DMS53 (cell line): ENCODE measurements at places on chromosomes 12 and 14.

GRCh38 chr12:45872446-45872845 is 117.9 kb downstream of the SCAF11 start:
- DNase-seq, result no peak

DNA sequence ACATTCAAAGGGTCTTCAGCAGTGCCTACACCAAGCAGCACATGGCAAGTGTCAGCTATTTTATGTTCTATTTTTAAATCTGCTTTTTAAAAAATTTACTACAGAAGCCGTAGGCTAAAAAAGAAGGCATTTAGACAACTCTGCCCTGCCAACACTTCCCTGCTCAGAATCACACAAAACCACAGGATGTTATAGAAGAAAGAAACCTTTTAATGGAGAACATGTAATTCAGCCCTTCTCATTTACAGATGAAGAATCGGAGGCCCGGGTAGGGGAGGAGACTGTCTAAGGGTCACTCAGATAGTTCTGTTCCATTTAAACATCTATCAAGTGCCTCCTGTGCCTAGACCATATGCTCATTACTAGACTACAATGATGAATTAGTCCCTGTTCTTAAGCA is 171.8 kb upstream of the NTF3 start:
- no peak for DNase-seq

- DNase-seq, result no peak
Observed at GRCh38 chr14:77752266-77752665, 8.7 kb downstream of the SNW1 start.

DNA sequence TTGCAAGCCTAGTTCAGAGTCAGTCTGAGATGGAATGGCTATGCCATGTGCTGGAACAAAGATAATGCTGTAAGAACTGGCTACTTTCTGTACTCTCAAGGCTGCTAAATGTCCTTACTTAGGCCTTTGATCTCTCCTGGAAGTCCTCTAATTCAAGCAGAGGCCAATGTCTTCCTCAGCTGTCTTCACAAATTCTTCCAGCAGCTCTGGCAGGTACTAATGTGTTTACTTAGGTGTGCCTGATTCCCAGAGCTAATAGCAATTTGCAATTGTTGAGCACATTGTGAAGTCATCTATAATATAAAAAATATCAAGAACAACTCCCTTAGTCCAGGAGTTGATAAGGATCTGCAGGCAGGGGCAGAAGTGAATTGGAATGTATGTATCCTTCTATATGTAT is 3.8 kb upstream of the MYF5 start:
- DNase-seq, result no peak

DNA sequence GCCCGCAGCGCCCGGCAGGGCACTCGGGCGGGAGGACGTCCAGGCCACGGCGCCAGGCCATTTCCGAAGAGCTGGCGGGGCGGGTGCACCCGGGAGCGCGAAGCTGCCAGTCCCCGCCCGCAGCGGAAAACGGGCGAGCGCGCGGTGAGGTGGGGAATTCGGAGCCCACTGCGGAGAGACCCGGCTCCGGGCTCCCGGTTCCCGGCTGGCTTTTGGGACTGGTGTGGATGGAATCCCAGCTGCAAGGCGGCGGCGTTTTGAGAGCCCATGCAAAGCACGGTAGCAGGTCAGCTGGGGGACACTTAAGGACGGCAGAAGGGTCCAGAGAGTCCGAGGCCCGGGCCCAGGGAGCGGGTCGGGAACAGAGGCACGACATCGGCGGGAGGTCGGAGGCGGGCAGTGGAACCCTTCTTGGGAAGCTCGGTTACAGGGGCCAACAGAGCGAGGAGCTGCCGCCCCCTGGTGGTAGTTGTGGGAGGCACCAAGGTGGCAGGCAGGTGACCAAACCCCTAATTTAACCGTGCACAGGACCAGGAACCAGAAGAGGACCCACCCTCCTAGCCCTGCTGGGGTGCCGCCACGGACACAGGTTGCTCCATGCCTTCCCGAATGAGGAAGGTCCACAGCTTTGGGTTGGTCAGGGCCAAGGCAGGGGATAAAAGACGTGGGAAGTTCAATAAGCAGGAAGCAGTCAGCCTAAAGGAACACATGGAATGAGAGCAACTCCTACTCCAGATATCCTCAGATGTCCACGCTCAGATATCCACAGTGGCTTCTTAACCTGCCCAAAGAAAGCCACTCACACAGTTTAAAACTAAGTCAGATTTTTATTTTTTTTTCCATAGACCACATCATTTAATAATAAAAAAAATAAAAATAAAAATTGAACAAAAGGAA is 685 bp upstream of the CDH24 start:
- no peak for DNase-seq

DNA sequence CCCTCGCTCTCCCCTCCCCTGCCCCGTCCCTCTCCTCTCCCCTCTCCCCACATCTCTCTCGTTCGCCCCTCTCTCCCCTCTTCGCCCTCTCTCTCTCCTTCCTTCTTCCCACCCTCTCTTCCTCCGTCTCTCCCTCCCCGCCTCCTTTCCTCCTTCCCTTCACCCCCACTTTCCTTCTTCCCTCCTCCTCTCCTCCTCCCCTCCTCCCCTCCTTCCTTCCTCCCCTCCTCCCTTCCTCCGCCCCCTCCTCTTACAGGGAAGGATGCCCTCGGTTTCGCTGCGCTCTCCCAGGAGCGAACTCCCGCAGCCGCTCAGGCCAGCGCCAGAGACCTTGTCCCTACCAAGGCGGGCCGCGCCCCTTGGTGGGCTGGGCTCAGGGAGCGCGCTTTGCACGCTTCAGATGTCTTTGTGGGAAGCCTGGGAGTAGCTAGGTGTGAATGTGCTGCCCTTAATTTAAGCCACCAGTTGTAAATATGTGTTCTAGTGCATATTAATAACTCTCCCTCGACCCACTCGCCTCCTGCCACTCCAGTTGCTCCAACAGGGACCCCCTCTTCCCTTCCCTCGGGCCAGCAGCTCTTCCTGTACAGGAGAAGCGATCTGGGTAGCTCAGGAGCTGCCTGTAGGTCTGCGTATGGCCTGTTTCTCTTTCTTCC is 13.3 kb upstream of the MAP3K9 start:
- peak; percentile 59 for DNase-seq

DNA sequence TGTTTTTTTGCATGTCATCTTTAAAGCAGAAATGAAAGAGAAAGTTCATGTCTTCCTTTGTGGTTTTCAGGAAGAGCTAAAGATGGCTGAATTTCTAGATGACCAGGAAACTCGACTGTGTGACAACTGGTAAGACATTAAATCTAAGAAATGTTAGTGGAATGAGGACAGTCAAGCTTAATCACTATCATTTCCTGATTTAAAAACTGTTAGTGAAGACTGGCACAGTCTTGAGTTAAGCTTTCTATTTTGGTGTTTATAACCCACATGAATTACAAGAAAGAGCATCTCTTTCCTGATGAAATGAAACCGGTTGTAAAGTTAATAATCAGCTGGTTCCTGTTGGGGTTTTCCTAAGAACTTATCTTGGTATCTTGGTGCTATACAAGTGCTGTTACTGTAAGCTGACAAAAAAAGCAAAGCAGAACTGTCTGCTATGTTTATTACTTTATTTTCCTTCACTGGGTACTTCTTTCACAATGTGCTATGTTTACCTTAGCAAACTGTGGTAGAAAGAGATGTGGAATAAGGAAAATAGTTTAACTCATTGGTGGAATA is 5.2 kb downstream of the TRAFD1 start:
- no peak for DNase-seq

GRCh38 chr14:45426685-45427282 is 173.8 kb upstream of the MIS18BP1 start:
- peak; percentile 71 for DNase-seq

DNA sequence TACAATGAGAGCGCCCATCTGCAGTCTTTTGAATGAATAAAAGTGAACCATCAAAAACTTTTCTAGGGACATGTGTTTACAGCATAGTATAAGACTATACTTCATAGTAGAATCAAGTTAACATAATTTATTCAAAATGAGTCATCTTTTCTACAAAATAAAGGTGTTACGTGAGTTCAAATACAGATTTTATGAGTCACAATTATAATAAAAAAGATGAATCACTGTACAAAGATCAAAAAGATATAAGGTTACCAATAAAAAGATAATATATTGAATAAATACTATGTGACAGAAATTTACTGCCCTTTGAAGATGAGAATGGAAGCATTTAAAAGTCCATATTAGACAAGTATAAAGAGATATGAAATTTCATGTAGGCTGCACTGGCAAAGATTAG is 2.8 kb downstream of the MBIP start:
- peak; percentile 65 for DNase-seq

DNA sequence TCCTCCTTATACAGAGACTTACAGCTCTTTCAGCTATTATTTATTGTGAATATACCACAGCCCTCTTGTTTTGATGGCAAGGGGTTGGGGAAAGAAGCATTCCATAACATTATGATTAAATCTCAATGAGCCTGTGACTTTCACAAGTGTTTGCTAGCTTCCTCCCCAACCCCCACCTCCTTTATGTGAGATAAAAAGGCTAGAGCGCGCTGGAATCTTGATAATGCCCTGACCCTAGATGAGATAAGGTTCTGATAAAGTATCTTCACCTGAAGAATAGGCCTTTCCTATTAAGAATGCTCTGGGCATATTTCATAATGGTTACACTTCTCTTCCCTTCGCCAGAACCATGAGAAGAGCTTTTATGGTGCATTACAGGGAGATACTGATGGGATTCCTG is 236.8 kb downstream of the CCDC91 start:
- no peak for DNase-seq

GRCh38 chr12:57235017-57235727 is 5.7 kb downstream of the SHMT2 start:
- peak; percentile 49 for DNase-seq

DNA sequence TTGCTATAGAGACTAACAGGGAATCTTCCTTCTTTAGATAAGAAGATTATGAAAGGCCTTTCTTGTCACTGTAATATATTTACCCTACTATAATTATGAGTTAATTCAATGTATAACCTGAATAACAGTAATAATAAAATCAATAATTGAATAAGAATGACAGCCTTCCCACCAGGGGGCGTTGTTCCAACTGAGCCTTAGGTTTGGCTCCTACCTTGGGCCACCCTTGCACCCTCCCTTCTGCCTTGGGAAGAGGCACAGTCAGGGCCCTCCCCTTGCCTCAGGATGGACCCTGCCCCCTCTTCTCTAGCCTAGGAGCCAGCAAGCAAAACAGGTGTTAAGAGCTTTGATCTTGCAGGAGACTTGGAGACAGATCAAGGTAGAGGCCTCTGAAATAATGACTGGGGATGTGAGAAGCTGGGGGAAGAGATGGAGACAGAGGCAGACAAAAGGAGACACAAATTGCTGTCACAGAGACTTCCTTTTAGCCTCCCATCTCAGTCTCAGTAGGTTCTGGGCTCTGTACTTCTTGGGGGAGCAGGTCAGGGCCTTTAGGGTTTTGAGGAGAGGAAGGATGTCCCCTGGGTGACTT is 40.1 kb upstream of the CISTR start:
- DNase-seq, result peak; percentile 42

- DNase-seq, result no peak
Observed at GRCh38 chr12:1946296-1946695, 27.8 kb upstream of the CACNA2D4 start.

GRCh38 chr14:99563749-99564129 is 40.3 kb downstream of the CCDC85C start:
- DNase-seq, result no peak

DNA sequence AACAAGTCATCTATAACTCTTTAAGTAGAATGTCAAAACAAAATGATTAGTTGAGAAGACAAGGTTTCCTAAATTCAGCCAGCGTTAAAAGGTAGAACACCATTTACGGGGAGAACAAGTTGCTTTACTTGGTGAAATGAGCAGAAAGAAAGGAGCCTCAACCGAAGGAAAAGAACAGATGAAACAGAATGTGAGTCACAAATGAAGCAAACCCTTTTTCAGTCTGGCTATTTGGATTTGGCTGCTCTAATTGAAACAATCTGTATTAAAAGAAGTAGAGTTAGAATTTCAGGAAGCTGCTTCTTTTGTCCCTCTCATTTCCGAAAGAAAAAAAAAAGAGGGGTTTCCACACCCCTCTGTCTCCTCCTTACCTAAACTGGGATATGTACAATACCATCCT is 34.6 kb downstream of the CEP128 start:
- no peak for DNase-seq

DNA sequence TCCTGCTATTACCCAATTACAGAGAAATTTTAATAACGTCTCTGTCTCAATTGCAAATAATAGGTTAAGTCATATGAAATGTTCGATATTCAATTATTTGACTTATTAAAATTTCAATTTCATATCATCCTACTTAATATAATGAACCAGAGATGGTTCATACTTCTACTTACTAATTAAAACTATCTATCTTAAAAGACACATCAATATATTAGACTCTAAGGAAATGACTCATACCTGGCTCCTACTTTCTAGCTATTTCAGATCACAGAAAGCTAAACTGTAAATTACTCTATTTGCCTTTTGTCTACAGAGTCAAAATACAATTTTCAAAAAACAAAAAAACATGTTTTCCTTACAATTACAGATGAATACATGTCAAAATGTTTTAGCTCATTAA is 99.6 kb downstream of the CAPZA3 start:
- DNase-seq, result no peak

- DNase-seq, result no peak
Observed at GRCh38 chr12:48263617-48264016, 60.5 kb upstream of the OR10AD1 start.

GRCh38 chr14:76123426-76124225 is 28.1 kb upstream of the GPATCH2L start:
- DNase-seq, result no peak

GRCh38 chr14:72347118-72347517 is 414.9 kb downstream of the RGS6 start:
- DNase-seq, result no peak

DNA sequence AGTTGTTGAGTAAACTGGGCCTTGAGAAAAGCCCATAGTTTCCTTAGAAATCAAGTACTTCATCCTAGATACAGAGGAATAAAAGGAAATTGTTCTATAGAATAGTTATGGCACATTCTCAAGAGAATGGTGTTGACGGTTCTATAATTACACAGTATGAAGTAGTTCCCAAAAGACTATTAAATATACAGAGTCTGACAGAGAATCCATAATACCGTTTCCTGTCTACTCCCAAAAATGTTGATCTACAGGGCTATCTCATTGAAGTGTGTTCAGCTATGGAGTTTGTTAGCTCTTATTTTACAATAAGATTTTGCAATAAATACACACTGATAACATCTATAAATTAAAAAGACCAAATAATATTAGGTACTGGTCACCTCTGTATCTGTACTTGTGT is 799.7 kb downstream of the RPS29 start:
- DNase-seq, result no peak

GRCh38 chr12:25698772-25699171 is 145.7 kb upstream of the LMNTD1 start:
- DNase-seq, result no peak

- DNase-seq, result no peak
Observed at GRCh38 chr12:47065546-47065945, 13.9 kb upstream of the PCED1B start.

DNA sequence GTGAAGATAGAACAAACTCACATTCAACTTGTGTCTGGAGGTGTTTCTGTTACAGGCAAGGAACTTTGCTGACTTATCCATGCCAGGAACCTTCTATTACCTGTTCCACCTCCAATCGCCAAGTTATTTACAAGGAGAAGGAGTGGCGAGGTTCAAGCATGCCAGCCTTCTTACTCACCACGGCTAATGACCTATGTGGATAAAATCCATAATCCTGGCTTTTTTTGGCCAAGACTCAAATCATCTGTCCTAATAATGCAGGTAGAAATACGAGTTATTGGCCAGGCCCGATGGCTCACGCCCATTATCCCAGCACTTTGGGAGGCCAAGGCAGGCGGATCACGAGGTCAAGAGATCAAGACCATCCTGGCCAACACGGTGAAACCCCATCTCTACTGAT is 241.6 kb downstream of the TMEM132D start:
- DNase-seq, result no peak

- peak; percentile 65 for DNase-seq
Observed at GRCh38 chr12:24791622-24792021, 157.3 kb downstream of the BCAT1 start.

GRCh38 chr14:32510815-32511214 is 181.7 kb downstream of the AKAP6 start:
- no peak for DNase-seq
